ENCODE measurements at places on chromosomes 3 and 15.
A peak's percentile ranks its signal among the peaks of the same experiment; 100 is the strongest.

DNA sequence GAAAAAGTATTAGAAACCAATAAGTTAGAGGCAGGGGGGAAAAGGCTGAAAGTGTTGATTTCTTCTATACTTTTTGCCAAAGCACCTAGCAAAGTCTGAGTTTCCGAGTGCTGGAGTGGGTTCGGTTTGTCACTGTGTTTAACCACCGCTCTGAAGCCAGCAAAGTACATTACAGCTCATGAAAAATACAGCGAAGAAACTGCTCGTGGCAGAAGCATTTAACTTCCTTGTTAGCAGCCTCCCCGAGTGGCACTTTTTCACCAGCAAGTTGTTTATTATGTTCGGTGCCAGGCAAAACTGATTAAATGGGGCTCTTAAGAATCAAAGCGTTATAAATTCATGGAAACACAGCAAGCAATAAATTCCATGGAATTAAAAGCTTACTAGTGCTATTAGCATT is 313.6 kb downstream of the FOXP1 start:
- DNase-seq, result no peak
- H3K27me3 ChIP-seq, result no peaks in the 10 kb centered on the region
- H3K4me1 ChIP-seq, result peaks cover 41% of the 10 kb centered on the region

GRCh38 chr3:66297260-66297873 is 76.6 kb downstream of the SLC25A26 start:
- no peak overlapping the region for H3K27ac ChIP-seq
- no peak overlapping the region for H3K4me3 ChIP-seq
- DNase-seq, result no peak
- H3K27me3 ChIP-seq, result no peaks in the 10 kb centered on the region
- H3K4me1 ChIP-seq, result peaks cover 19% of the 10 kb centered on the region

GRCh38 chr15:33795070-33795469 is 173.2 kb upstream of the CHRM5 start:
- DNase-seq, result no peak
- H3K36me3 ChIP-seq, result no peaks in the 10 kb centered on the region
- H3K4me3 ChIP-seq, result no peak overlapping the region
- H3K27me3 ChIP-seq, result peaks cover 11% of the 10 kb centered on the region

GRCh38 chr3:138474163-138474562 is 39.7 kb downstream of the ESYT3 start:
- no peaks in the 10 kb centered on the region for H3K4me1 ChIP-seq
- no peaks in the 10 kb centered on the region for H3K36me3 ChIP-seq
- peaks cover 8% of the 10 kb centered on the region for H3K27me3 ChIP-seq
- no peak overlapping the region for H3K27ac ChIP-seq
- H3K4me3 ChIP-seq, result no peak overlapping the region
- DNase-seq, result no peak

GRCh38 chr3:150544726-150545125 is 1.6 kb downstream of the SERP1 start:
- no peak overlapping the region for H3K27ac ChIP-seq
- peaks cover 33% of the 10 kb centered on the region for H3K36me3 ChIP-seq
- peaks cover 10% of the 10 kb centered on the region for H3K4me1 ChIP-seq
- peak overlapping the region; percentile 61 for H3K4me3 ChIP-seq

DNA sequence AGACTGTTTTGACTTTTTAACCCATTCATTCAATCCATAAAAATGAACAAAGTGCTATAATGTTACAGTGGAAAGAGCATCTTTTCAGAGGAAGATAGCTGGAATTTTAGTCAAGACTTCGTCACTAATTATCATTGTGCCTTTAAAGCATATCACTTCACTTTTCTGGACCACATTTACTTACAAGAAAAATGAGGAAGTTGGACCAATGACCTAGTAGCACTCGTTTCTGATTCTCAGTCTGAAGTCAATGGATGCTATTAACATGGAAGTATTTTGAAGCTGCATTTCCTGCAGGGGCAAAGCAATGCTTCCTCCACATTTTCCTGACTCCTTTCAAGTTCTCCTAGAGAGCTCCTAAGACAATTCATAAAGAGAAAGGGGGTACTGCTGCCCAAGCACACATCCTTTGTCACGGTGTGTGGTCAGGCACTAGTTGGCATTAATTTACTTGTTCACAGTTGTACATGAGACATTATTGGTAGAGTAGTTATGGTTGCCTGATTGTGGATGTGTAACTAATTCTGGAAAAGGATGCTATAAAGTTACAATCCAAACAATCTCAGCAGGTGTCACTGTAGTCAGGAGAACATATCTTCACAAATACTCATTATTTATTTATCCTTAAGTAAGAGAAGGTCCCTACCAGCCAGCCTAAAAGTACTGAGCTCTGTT is 1049.1 kb downstream of the FHIT start:
- no peaks in the 10 kb centered on the region for H3K27me3 ChIP-seq
- H3K27ac ChIP-seq, result peak overlapping the region; percentile 47
- peaks cover 3% of the 10 kb centered on the region for H3K4me1 ChIP-seq
- H3K36me3 ChIP-seq, result no peaks in the 10 kb centered on the region

DNA sequence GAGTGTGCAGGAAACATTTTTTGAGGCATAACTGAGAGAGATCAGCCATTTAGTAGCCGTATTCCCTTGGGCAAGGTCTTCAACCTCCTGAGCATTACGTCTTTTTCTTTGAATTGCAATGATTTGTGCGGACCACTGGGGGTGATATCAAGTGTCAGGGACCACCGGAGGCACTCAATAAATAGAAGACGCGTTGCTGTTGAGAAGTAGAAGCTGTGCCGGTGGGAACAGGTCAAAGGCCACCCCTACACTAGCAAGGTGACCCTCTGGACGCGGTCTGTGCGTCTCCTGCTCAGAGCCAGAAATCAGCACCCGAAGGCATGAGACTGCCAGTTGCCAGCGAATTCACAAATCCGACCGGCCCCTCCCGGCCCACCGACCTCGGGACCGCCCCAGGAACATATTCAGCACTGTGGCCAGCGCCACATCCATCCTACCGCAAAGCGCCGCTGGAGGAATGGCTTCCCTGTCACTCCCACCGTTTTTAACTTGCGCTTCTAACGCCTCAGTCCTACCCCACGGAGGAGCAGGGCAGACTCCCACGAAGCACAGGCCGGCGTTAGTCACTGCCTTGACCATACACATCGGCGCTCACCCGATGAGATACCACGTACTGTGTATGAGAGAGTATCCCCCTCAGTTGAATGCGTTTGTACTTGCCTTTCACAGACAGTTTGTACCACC is 1.4 kb upstream of the GHSR start:
- peak overlapping the region; percentile 43 for H3K27ac ChIP-seq
- no peak overlapping the region for H3K4me3 ChIP-seq
- peaks cover 3% of the 10 kb centered on the region for H3K36me3 ChIP-seq
- no peak for DNase-seq

DNA sequence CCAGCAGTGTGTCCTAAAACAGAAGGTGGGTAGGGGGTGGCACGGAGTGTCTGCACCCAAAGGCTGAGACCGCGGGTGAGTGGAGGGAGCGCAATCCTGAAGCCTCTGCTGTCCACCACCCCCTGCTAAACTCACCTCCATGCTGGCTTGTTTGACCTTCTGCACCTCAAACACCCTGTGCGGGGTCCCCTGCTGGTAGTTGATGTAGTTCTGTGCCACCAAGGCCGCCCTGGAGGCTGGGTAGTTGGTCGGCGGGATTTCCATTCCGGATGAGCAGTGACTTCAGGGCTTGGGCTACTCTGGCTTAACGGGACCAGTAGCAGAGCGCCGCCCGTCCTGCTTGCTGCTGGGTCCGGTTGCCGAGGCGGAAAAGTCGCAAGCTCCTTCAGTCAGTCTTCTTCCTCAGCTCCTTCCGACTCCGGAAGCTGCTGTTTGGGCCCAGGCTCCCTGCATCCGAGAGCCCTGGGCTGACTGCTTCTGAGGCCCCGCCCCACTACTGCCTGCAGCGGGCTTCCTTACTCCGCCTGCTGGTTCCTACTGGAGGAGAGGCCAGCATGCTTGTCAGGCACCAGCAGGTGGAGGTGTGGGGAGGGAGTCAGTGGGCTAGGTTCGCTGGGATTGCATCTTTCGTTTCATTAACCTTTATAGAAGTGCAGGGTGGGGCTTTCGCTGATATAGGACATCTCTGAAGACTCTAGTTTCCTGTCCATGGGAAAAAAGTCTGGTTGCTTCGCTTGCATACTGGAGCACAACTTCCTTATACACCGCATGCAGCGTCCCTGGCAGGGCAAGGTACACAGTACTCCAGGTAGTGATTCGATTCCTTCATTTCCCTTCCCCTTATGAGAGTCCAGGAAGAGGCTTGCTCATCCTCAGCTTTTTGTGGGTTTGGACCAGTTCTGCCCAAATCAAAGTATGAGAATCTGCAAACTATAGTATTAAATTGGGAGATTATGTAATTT is at the start of gene LXN:
LXN (minus strand) TSS at position 434 of the 962 bp plus-strand sequence; CDS start at position 264, 170 bp downstream.
- peak within 1 kb of the TSS; percentile 96 for H3K27ac ChIP-seq
- no peaks in the 10 kb centered on the region for H3K27me3 ChIP-seq
- H3K4me1 ChIP-seq, result peaks cover 12% of the 10 kb centered on the region
- peak; percentile 72 for DNase-seq

DNA sequence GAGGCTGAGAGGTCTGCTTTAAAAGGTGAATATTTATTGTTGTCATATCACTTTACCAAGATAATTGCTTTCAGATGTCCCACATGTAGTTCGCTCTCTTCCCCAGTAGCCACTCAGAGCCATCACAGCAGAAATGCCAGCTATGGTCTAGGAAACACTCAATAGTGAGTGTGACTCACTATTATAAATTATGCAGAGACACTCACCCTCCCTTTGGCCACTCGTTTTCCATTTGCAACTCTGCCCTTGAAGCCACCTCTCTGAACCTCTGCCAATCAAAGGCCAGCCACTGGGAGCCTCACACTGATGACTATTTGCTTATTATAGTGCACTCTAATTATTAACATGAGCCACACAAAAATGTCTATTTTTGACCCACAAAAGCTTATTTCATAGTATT is 328.1 kb upstream of the ATP10A start:
- H3K4me1 ChIP-seq, result no peaks in the 10 kb centered on the region
- H3K4me3 ChIP-seq, result no peak overlapping the region
- H3K36me3 ChIP-seq, result no peaks in the 10 kb centered on the region
- H3K27ac ChIP-seq, result no peak overlapping the region
- H3K27me3 ChIP-seq, result no peaks in the 10 kb centered on the region

GRCh38 chr3:52441091-52441771 is 3.7 kb downstream of the SEMA3G start:
- no peaks in the 10 kb centered on the region for H3K27me3 ChIP-seq
- no peak overlapping the region for H3K27ac ChIP-seq
- DNase-seq, result no peak
- H3K4me3 ChIP-seq, result no peak overlapping the region
